ENCODE measurements at places on chromosomes 6 and 20.

DNA sequence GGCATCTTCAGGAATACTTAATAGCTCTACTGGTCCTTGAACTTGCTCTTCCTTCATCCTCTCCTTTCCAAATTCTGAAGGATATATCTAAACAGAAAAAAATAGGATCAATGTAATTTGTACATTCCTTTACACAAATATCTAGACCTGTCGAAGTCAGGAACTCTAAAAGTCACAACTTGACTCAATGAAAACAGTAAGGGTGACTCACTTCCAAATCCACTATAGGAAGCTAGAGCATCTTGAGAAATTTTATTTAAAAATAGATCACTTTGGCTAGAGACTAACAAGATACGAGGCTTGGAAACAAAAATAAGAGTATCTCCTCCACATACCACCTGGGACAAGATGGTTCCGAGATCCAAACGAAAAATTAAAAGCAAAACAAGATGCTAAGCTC is 12.2 kb downstream of the ESF1 start:
- no peak for DNase-seq

DNA sequence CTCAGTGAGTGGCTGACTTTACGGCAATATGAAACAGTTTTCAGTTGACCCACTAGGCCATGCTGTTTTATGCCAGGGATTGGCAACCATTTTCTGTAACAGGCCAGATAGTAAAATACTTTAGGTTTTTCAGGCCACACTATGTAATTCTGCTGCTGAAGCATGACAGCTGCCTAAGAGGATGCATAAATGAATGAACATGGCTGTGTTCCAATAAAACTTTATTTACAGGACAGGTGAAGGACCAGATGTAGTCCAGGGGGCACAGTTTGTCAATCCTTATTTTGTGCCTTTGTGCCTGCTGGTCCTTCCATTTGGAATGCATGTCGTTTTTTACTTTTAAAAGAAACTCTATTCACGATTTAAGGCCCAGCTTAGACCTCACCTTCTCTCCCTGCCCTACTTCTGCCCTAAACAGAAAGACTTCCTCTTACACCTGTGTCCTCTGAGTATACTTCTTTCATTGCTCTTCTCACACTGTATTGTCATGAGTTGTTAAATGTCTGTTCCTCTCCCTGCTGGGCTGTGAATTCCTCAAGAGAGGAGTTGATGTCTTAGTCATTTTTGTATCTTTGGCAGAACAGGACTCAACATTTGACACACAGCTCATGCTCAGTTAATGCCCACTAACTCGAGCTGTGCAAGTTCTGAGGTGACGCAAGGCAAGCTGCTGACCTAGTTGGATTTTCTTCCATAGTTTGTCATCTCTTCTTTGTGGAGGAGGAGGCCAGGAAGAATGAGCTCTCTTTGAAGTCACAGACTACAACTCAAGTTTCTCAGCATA is 90.1 kb upstream of the MAP7 start:
- no peak for DNase-seq

- DNase-seq = no peak
Measured at GRCh38 chr6:159103396-159104162, 58.8 kb upstream of the TAGAP start.

DNA sequence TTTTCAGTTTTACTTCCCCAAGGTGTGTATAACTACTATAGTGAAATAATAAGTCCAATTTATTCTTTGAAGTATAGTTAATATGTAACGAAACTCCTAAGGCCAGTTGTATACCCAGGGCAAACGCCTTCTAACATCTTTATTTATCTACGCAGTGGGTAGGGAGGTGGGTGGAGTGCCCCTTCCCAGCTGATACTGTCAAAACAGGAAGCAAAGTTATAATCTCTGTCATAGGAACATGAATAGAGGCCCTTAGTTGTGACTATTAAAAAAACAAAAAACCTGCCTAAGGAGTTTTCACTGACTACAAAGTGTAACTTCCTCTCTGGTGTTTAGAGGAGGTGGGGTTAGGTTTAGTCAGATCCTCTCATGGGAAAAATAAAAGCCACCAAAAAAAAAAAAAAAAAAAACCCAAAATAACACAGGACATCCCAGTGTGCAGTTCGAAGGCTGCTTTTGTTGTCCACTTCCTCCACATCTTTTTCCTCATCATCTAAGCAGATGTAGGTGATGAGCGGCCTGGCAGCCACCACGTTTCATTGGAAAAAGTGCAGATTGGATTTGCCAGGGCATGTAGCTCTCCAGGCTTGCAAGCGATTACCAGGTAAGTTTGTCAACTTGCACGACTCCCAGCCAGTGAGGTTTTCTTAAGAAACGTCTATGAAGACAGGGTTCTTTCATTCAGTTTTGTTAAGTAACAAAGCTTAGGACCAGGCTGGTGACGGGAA is 58.7 kb downstream of the UTRN start:
- peak; percentile 61 for DNase-seq

DNA sequence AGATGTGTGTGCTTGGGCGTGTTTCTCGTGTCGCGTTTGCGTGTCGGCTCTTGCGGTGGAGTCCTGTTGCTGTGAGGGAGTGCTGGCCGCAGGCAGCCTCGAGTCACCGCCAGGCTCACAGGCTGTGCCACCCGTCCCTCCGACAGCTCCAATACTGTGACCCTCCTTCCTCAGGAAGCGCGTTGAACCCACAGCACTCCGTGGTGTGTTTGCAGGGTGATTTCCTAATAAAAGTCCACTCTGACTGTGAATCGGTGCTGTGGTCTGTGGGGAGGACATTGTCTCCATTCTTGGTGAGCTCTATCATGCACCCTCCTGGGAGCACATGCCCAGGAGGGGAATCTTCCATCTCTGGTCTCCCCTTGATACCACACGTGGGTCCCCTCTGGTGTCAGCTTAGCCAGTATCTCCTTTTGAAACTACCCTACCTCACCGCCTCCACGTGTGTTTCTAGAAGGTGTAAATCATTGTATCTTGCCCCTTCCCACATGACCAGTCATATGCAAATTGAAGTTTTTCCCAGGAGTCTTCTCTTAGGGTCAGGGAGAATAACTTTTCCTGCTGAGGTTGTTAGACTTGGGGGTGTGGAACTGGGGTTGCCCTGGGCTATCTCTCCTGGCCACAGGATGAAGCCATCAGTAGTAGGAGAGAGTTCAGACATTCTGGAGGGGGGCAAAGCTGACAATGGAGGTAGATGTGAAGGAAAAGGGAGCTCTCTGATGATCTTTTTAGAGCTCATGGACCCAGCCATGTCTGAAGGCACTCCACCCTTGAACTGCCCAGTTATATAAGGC is 13.3 kb upstream of the PCMTD2 start:
- DNase-seq = no peak

DNA sequence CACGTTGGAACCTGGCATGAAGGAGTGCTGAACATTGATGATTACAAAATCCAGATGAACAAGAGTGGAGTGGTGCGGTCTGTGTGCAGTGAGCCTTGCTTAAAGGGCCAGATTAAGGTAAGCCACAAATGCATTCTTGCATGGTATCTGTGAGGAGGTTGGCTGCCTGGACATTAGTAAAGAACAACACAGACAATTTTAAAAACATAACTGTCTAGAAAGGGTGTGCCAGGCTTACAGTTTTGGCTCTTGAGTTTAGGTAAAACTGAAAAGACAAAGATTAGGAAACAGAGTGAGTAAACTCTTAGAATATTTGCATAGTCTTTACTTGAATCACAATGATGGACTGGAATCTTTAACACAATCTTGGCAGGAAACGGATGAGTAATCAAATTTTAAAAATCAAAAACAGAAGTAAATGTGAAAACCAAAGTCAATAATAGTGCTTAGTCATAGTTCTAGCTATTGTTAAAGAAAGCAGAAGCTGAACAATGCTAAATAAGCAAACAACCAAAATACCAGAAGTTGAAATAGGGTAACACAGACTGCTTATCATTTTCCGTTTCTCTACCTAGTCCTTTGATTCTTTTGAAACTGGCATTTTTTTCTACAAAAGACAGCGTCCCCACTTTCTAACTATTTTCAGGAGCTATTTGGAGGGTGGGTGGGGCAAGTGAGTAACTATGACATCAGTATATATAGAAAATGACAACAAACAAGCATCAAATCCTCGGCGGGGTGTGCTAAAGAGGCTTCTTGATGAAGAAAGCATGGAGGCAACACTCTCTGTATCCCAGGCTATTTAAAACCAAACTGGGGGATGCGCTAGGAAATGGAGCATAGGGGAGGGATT is 185.8 kb upstream of the RAB32 start:
- DNase-seq = no peak

GRCh38 chr6:163438940-163439335 is 24.4 kb downstream of the QKI start:
- DNase-seq = peak; percentile 63

DNA sequence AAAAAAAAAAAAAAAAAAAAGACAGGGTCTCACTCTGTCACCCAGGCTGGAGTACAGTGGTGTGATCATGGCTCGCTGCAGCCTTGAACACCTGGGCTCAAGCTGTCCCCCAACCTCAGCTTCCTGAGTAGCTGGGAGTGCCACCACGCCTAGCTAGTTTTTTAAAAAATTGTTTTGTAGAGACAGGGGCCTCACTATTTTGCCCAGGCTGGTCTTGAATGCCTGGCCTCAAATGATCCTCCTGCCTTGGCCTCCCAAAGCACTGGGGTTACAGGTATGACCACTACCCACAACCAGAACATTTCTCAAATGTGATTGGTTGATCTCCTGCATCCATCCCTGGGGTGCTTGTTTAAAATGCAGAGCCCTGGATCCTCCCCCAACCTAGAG is 5.6 kb upstream of the RBCK1 start:
- DNase-seq = peak; percentile 88

GRCh38 chr6:32803416-32803815 is 13.4 kb downstream of the HLA-DOB start:
- no peak for DNase-seq

Measured in DND-41 (cell line).